Tibial nerve (tissue), 4 donors: ENCODE measurements at places on chromosomes 6 and 20. TPM values are rescaled to one million over a fixed set of nuclear protein-coding genes. Genes with fewer than 3 reads are reported as not detected.

RXRB gene
- 34.3 TPM for total RNA-seq

RIMS1 gene
- total RNA-seq, result 3.3 TPM

- no peaks in the 10 kb centered on the region for H3K4me1 ChIP-seq
- no peak overlapping the region for H3K4me3 ChIP-seq
- no peaks in the 10 kb centered on the region for H3K36me3 ChIP-seq
- H3K27ac ChIP-seq, result no peak overlapping the region
- no peaks in the 10 kb centered on the region for H3K27me3 ChIP-seq
- DNase-seq, result no peak
Observed at GRCh38 chr6:131657222-131657621, 20.1 kb downstream of the ENPP3 start.

DNA sequence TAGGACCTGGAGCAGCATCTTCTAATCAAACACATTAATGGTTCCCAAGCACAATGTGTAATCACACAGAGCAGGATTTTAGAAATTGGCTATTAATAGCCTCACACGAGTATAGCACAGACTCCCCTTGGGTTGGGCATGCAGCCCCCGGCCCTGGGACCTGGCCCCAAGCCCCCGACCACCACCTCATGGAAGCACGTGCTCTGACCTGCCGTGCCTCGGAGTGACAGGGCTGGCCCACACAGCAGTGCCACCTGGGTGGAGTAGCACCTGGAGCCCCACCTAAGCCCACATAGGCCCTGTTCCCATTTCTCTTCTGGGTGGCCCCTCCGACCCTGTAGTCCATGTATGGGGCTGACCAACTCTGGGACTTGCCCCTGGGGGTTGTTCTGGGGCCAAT, 171.8 kb downstream of the TTLL2 start:
- H3K4me3 ChIP-seq, result no peak overlapping the region
- DNase-seq, result no peak
- H3K27ac ChIP-seq, result no peak overlapping the region
- no peaks in the 10 kb centered on the region for H3K27me3 ChIP-seq
- H3K36me3 ChIP-seq, result no peaks in the 10 kb centered on the region
- H3K4me1 ChIP-seq, result no peaks in the 10 kb centered on the region

TRIM31 gene
- total RNA-seq, result not detected

DNA sequence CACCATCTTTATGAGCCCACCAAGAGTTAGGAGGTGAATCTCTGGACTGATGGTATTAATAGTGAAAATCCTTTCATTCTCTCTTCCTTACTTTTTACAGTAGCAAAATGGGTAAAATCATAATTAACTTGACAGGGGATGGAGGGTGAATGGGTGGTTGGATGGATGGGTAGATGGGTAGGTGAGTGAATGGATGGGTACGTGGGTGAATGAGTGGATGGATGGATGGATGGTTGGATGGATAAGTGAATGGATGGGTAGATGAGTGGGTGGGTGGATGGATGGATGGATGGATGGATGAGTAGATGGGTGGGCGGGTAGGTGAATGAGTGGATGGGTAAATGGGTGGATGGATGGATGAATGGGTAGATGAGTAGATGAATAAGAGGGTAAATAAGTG, 63.2 kb downstream of the BMP7 start:
- H3K27me3 ChIP-seq, result no peaks in the 10 kb centered on the region
- H3K27ac ChIP-seq, result no peak overlapping the region
- H3K4me1 ChIP-seq, result peaks cover 5% of the 10 kb centered on the region
- no peak for DNase-seq
- H3K4me3 ChIP-seq, result no peak overlapping the region

GRCh38 chr6:160005211-160005610, 36.3 kb downstream of the IGF2R start:
- no peak for DNase-seq
- no peak overlapping the region for H3K27ac ChIP-seq
- peaks cover 4% of the 10 kb centered on the region for H3K4me1 ChIP-seq
- H3K27me3 ChIP-seq, result no peaks in the 10 kb centered on the region
- peaks cover 10% of the 10 kb centered on the region for H3K36me3 ChIP-seq
